ENCODE measurements at places on chromosomes 2 and 18. TPM values are rescaled to one million over a fixed set of nuclear protein-coding genes. Genes with fewer than 3 reads are reported as not detected.

The AKAIN1 gene
- not detected for total RNA-seq

The GALR1 gene
- total RNA-seq, result not detected

The IL18RAP gene
- total RNA-seq, result not detected

DNA sequence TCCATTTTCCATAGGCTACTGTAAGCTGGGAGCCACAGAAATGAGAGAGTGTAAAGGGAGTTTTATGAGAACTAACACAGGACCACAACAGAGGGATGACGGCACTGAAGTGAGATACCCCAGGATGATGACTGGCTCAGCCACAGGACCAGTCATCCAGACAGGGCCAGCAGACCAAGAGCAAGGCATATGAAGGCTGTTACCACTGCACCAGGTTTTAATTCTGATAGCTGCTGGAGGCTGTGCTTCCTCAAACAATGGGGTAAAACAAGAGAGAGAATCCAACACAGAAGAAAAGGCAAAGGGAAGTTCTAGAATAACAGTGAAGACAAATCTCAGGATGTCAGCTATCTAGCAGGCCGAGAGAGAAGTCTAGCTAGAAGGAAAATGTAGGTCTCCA, 94.9 kb downstream of the BCL2 start:
- DNase-seq, result no peak

GRCh38 chr2:100718065-100718629, 101.8 kb upstream of the NPAS2 start:
- no peak for DNase-seq

GRCh38 chr2:155663265-155663664, 669.3 kb downstream of the NR4A2 start:
- no peak for DNase-seq

- no peak for DNase-seq
Observed at GRCh38 chr2:182148344-182148743, 162.7 kb downstream of the PPP1R1C start.

- DNase-seq, result no peak
Observed at GRCh38 chr18:61348230-61348629, 15.0 kb downstream of the CDH20 start.

DNA sequence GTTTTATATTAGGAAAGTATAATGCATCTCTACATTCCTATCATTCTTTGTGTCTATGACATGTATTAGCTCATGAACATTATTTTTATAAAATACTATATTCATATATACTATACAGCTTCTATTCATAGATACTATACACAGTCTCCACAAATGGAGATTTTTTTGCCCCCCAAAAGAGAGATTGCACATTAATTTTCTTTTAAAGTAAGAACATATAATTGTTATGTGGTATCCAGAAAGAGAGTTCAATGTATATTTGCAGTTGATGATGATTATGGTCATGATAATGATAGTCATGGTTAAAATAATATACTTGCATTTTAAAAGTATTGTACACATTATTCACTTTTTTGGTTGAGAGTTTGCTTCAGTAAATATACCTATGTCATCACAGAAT, 445.3 kb downstream of the DSC3 start:
- no peak for DNase-seq
